ENCODE measurements at places on chromosomes 12 and 14.
A peak's percentile ranks its signal among the peaks of the same experiment; 100 is the strongest.

GRCh38 chr14:29518335-29518734 lies 409.3 kb downstream of the PRKD1 start:
- no peak for DNase-seq

GRCh38 chr14:58199726-58200479 lies at the start of gene ACTR10:
TSS of gene ACTR10 (plus strand) at chr14:58200149. CDS start at chr14:58200218, 69 bp downstream.
- peak; percentile 91 for DNase-seq

- no peak for DNase-seq
Measured at GRCh38 chr12:59627582-59627981, 31.8 kb downstream of the SLC16A7 start.

GRCh38 chr12:84763107-84763506 lies 149.5 kb downstream of the SLC6A15 start:
- DNase-seq, result no peak

DNA sequence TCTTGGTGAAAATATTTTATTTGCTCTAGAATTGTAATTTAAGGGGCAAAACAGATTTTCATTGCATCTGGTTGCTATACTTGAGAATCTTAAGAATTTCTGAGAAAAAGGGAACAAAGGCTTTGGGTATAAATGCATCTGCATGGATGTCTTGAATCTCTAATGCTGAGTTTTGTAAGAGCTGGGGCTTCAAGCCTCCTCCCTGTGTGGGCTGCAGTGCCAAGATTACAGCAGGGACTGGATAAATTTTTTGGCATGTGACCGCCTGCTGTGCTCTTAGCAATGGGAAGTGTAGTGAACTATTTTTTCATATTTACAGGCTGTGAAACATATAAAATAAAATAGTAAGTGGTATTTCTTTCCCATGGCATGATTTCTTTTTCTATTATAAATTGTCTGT lies 70.0 kb downstream of the SLC38A6 start:
- DNase-seq, result no peak

GRCh38 chr12:112112409-112113133 lies 4.0 kb upstream of the NAA25 start:
- no peak for DNase-seq

DNA sequence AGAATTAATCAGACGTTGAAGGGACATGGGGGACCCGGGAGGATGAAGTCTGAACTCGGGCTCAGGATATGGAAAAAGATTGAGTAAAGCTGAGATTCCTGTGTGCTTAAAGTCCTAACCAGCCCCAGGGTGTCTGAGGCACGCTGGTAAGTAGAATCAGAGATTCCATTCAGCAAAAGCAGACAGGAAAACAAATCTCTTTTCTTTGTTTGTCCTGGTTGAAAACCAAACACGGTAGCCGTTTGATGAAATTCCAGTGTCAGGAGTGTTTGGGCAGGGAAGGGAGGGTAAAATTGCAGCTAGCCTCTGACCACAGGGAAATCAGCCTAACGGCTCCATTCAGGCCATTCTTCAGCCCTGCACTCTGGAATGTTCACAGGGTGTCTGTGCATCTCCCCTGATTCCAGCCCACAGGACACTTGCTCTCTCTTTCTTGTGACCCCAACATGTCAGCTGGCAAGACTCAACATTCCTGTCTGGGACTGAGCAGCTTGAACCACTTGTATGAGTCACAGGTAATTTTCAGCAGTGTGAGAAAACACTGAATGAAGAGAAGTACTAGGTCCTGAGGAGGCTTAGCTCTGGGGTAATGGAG lies 31.0 kb downstream of the NINJ2 start:
- DNase-seq, result no peak

DNA sequence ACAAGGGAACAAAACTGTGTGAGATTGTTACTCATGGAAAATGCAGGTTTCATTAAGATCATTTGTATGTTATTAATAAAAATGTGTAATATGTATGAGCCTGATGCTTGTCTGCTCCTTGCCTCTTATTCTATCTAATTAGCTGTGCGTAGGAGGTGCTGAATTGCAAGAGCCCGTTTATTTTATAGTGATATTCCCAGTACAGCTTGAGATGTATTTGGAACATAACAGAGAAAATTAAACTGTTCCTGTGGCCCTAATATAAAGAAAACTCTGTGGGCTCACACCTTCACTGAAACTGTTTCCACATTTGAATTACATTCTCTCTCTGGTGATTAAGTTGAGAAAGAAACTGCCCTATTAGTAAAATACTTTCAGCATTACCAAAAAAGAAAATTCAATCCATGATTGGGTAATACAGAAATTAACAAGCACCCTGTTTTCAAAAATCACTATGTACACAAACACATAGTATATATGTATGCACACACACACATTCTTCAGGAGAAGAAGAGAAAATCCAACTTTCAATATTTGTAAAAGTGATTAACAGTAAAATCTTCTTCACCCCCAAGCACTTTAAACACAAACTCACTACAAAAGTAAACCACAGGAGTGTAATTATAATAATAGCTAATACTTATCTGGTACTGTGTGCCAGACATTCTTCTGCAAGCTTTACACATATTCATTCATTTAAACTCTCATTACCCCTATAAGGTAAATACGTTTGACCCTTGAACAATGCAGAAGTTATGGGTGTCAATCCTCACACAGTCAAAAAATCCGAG lies 233.2 kb downstream of the PHLDA1 start:
- no peak for DNase-seq

DNA sequence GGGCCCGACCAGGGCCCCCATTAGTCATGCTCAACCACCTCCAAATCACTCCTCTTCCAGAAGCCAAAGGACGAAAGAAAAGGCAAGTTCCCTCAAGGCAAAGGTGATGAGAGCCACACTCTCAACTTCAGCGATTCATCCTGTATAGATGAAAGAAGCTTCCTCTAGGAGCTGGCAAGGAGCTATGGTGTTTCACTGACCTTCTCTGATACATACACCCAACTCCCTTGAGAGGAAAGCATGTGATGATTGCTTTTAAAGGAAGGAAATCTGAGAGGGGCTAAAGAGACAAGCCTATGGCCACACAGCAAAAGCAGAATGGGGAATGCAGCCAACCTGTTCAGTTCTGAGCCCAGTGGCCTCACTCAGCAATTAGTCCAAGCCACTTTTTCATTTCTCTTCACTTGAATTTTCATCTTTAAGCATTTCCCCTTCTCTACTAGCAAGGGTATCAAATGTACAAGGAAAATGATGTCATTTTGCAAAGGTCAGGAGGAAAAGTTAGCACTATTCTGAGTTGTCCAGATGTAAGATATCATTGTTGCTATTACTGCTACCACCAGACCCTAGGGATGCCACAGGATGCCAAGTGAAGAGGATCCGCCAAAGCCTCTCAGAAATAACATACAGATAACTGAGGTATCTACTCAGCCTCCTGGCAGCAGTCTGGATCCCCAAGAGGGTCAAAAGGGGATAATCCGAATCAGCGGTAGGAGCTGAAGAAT lies 82.5 kb downstream of the MAP3K9 start:
- no peak for DNase-seq

GRCh38 chr14:59463787-59464485 lies 1.2 kb downstream of the GPR135 start:
- no peak for DNase-seq

- DNase-seq, result no peak
Measured at GRCh38 chr14:105900398-105901160, 374.2 kb downstream of the TMEM121 start.

DNA sequence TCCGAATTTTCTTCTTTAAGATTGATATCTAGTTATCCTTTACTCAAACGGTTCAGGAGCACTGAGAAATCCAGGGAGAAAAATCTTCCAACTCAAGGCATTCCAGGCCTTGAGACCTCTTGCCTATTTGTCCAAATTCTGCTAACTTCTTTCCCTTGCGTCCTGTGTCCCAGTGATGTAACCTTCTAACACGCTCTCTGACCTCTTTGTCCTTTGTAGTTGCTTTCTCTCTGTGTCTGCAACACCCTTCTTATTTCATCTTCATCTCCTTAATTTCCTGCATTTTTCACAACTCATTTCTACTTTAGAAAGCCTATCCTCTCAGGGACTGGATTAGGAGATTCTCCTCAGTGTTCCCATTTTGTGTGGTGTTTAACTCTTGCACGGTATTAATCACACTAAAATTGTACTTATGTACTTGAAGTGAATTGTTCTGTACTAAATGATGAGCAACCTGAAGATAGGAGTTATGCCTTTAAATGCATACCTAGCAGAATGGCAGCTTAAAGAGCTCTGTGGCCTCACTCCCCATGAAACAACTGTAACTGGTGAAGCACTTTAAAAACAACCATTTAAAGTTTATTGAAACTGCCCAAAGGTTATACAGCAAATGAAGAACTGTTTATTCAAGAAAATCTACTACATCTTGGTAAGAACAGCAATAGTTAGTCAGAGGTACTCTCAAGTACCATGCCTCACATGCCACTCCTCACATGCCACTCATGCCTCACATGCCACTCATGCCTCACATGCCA lies 7.4 kb upstream of the SNAPC1 start:
- no peak for DNase-seq

GRCh38 chr14:100967930-100968329 lies 64.4 kb upstream of the RTL1 start:
- DNase-seq, result no peak

- no peak for DNase-seq
Measured at GRCh38 chr12:15222219-15222618, 1.0 kb upstream of the RERG start.

- no peak for DNase-seq
Measured at GRCh38 chr14:69519204-69520100, 34.9 kb downstream of the PLEKHD1 start.

- no peak for DNase-seq
Measured at GRCh38 chr14:68704736-68705720, 87.8 kb downstream of the ZFP36L1 start.

- DNase-seq, result peak; percentile 70
Measured at GRCh38 chr14:54691525-54692283, 124.8 kb downstream of the SAMD4A start.

GRCh38 chr14:52052288-52052943 lies 16.4 kb downstream of the NID2 start:
- DNase-seq, result no peak

GRCh38 chr12:65368055-65368454 lies 89.6 kb downstream of the MSRB3 start:
- no peak for DNase-seq

DNA sequence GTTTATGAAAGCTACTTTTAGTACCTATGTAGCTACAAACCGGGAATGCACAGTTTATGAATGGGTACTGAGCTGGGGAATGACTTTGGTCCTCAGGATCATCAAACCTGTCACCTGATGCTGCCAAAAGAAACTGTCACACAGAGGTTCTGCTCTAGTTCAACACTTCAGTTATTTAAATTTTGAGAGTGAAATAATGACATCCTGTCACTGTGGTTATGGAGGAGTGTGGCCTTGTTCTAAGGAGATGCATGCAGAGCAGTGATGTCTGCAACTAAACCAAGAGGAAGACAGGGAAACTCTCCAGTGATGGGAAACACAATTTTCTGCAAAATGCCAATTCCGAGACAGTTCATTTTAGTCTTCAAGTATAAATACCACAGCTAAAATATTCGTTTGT lies 4.8 kb upstream of the AEBP2 start:
- no peak for DNase-seq

DNA sequence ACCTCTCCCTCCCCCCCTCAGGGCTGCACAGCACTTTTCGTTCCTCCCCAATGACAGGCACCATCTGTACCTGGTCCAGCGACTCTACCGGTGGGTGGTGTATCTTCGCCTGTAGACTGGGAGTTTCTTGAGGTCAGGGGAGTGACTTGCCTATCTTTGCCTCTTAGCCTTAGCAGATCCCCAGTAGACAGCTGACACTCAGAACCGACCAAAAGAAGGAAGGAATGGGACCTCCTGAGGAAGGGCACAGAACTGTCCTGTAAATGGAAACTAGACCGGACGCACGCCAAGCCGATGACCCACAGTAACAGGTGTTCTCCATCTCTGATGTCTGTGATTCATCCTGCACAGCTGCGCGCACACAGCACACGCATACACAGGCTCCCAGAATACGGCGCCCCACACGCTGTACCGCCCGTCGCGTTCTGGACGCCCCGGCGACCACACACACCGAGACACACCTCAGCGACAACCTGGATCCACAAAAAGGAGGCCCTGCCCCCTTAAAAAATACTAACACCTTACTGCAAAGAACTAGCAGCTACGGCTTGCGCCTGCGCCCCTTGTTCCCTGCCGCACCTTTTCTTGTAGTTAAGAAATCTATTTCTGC lies 673 bp upstream of the TTC9 start:
- no peak for DNase-seq

- no peak for DNase-seq
Measured at GRCh38 chr14:77198561-77198960, 17.0 kb downstream of the TMEM63C start.

- DNase-seq, result no peak
Measured at GRCh38 chr12:13104409-13104808, 942 bp upstream of the GSG1 start.

GRCh38 chr12:119266963-119267362 lies 67.6 kb upstream of the CCDC60 start:
- DNase-seq, result no peak

GRCh38 chr12:113276946-113277500 lies 55.8 kb downstream of the TPCN1 start:
- no peak for DNase-seq

DNA sequence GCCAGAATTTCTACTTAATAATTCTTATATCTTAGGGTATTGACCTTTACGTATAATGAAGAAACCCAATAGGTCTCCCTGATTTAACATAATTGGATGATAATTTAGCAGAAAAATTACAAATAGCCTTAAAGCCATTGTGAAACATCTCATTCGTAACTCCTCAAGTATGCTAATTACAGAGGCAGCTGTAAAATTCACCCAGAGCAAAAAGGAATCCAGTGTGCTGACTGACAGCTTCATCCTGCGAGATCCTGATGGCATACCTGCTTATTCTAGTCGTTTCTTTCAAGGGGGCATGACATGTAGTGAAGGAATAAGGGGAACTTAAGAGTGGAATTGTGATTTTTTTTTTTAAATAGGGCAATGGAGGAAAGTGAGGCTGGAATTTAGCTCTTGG lies 291.5 kb downstream of the FUT8 start:
- no peak for DNase-seq

- DNase-seq, result no peak
Measured at GRCh38 chr12:33678221-33678964, 238.8 kb upstream of the SYT10 start.

- no peak for DNase-seq
Measured at GRCh38 chr12:89636052-89636775, 72.4 kb downstream of the ATP2B1 start.

DNA sequence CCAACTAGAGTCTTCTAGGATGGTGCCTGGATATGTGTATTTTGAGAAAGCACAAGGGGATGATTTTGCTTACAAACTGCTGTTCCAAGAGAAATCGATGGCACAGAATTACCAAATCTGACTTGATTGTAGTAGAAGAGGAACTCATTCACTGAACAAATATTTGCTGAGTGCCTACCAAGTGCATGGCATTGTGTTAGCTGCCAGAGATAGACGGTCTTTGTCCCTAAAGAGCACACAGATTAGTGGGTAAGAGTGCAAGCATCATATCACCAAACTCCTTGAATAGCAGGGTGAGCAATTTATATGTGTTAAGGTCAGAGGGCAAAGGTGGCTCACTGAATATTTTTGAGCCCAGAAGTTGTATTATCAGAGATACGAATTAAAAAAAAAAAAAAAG lies 3.5 kb upstream of the FOXN3 start:
- DNase-seq, result no peak

GRCh38 chr14:68182492-68182891 lies 362.9 kb downstream of the RAD51B start:
- no peak for DNase-seq

Measured in liver (tissue), 10 donors.